ENCODE measurements at places on chromosomes 1 and 21. TPM values are rescaled to one million over a fixed set of nuclear protein-coding genes. Genes with fewer than 3 reads are reported as not detected.
A peak's percentile ranks its signal among the peaks of the same experiment; 100 is the strongest.

DNA sequence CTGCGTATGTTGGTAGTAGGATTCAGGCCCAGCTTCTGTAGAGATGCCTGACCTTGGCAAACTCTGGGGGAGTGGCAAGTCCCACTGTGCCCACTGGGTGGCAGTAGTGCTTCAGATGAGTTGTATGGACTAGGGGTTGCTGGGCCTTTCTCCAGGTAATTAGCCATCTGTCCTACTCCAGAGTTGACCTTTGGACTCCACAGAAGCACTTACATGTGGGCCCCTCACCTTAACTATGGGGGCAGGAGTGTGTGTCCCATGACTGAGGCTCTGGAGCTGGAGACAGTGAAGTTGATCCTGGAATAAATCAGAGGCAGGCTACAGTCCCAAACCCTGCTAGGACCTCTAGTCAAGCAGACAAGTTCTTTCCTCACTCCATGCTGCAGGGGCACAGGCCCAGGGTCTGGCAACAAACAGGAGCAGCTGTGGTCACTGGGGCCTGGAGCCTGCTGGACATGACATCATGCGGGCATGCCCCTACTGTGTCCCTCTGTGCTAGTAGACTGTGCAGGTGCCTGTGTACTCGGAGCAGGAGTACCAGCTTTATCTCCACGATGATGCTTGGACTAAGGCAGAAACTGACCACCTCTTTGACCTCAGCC is 4.6 kb downstream of the DMAP1 start:
- DNase-seq: peak; percentile 64

DNA sequence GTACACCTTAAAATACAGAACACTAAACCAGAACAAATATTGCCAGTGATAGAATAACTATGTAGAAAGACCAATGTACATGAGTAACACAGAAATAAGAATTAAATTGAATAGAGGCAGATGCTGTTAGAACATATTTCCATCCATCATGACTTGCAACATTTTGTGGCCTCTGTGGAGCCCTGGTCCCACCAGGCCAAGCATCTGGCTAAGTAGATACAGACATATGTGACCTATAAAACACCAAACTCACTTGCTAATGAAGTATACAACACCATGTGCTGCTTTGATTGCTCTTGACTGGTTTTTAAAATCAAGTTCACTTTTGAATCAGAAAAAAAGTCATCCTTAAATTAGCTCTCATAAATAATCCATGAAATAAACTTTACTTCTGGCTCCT is 20.5 kb downstream of the SLC19A2 start:
- no peak for DNase-seq

DNA sequence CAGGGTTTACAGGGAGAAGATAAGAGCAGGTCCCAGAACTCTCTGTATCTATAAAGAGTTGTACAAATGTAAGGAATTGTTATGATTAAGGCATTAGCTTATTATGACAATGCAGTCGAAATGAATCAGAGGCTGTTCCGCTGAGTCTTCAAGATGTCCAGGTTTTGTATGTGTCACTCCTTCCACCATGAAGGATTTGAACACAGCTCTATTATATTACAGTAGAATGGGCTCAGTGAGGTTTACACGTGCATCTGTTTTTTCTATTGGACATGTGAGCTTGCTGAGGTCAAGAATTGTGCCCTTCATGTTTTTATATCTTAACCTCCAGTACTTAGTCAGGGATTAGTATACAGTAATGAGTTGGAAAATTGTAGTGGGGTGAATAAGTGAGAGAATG is 86.3 kb downstream of the MPZL1 start:
- DNase-seq: no peak

DNA sequence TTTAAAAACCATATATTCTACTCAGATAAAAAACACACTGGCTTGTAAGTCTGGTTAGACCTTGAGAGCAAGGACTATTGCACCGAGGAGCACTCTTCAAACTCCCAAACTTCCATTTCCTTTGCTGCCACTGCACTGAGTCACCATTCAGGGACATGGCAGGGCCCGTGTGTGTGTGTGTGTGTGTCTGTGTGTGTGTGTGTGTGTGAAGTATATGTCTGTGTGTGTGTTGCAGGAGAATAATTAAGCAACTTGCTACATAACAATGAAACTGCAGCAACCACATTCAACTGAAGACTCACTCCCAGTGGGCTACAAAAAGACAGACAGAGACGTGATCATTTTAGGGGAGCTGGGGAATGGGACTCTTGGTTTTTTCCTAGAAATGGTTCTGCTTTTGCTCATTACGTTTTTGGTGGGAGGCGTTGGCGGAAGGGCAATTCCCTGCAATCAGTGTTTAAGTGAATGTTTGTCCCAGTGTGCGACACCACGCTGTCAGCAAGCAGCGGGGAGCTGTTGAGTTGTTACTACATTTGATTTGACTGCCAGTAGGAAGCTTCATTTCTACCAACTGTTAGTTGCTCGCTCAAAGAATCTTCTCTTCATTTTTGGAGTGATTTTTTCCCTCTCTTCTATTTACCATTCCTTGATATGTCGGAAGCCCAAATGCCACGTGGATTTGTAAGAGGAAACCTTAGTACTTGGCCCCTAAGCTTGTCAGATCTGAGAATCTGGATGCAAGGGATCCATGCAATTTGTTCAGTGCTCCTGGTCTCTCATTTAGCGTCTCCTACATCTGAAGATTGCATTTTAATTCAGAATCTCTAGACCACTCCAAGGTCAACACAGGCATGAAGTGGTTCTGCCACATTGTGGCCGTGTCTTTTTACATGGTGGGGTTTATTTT is 36.1 kb downstream of the ESRRG start:
- DNase-seq: no peak

The KCNAB2 gene
- 2.0 TPM for total RNA-seq

Measured in Caki2 (cell line).